ENCODE measurements at places on chromosomes 5 and 9.

- DNase-seq, result no peak
These were observed 244.8 kb upstream of the HAPLN1 start for GRCh38 chr5:83965441-83965840.

DNA sequence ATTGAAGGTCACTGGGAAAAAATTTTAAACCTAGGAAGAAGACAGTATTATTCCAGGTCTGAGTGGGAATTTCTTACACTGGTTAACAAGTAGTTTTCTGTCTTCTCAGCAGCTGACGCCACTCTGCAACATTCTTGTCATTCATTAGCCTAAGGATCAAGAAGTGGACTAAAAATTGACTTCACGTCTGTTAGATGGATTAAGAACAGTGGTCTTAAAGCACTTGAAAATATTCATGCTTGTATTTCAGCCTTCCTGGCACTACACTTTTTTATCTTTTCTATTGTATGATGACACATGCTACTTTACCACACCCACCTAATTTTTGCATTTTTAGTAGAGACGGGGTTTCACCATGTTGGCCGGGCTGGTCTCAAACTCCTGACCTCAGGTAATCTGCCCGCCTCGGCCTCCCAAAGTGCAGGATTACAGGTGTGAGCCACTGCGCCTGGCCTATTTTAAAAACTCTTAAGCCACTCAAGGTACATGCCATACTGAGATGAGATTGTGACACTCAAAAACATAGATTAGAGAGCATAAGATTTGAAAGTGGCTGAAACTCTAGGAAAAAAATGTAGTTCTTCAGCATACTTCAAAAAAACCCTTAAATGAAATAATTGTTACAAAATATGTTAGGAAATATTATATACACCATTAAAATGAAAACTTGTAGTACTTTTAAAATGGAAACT lies 8.4 kb downstream of the MATR3 start:
- DNase-seq, result no peak

- no peak for DNase-seq
These were observed 13.0 kb upstream of the C9orf72 start for GRCh38 chr9:27586304-27586703.

DNA sequence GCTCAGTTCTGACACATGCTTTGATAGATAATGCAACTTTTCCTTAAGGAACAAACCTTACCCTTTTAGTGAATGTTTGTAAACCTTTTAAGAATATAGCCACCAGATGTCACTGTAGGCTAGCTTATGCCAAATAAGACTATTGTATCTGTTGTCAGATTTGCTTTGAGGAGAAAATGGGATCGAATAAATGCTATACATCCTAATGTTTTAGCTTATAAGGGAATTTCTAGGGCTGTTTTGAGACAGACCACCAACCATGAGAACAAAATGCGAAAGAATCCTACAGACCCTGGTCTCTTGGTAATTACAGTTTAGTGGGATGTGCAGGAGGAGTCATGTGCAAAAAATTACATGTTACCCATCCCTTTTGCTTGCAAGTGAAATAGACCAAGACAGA lies 127.6 kb upstream of the NMUR2 start:
- DNase-seq, result peak; percentile 65

- DNase-seq, result no peak
These were observed 6.8 kb upstream of the C9orf152 start for GRCh38 chr9:110214586-110215355.

DNA sequence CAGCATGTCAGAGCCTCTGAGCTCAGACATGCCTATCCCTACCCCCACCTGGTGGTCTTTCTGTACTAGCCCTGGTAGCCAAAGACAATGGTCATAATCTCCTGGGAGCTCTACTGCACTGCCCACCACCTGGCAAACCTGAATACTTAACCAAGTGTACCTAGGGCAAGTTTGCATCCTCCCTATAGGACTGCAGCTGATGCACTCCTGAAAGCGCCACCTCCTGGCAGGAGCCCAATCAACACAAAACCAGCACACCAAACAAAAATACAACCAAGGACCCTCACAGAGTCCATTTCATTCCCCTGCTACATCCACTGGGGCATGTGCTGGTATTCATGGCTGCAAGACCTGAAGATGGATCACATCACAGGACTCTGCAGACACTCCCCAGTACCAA lies 14.8 kb upstream of the FAM174A start:
- DNase-seq, result no peak

- DNase-seq, result no peak
These were observed 75.7 kb upstream of the SH3GL2 start for GRCh38 chr9:17503196-17503595.

DNA sequence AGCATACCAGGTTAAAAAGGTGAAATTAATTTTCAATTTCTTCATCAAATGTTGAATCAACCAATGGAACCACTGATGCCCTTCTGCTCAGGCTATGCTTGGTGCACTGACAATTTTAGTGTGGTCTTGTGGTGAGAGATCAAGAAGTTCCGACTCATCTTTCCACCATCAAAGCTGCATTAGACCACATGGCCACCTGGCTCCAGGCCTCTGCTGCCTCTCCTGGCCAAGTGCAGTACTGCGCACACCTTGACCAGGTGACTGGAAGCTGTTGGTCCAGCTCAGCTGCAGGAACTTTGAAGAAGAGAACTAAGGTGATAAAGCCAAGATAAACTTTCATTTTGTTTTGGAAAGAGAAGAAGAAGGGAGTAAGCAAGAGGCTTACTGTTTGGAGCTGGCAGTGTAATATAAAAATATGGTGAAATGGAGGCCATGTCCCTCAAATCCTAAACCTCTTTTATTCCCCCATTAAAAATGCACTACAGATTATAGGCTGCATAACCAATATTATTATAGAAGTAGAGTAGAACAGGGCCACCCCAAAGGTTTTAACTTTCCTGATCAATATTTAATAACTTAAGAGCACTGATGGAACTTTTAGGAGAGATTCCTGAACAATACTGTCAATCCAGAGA lies 315.5 kb upstream of the C9orf72 start:
- no peak for DNase-seq

DNA sequence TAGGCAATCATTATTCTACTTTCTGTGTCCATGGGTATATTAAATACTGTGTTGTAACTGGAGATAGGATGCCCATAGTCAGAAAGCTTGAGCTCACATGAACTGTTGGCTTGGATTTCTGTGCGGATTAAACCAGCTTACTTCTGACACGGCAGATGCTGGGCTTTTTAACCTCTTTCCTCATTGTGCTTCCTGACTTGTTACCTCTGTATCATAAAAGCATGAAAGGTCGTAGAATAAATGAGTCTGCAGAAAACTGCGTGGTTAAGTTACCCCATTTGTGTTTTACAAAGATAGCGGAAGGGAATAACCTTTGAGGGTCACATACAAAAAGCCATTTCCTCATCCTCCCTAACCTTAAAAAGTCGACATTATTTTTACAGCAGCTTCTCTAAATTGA lies 199.5 kb upstream of the DMRT1 start:
- DNase-seq, result no peak

GRCh38 chr9:85321561-85321960 lies 420.2 kb downstream of the AGTPBP1 start:
- no peak for DNase-seq

Data from NCI-H774 (cell line).